ENCODE measurements at places on chromosomes 3 and 15.

DNA sequence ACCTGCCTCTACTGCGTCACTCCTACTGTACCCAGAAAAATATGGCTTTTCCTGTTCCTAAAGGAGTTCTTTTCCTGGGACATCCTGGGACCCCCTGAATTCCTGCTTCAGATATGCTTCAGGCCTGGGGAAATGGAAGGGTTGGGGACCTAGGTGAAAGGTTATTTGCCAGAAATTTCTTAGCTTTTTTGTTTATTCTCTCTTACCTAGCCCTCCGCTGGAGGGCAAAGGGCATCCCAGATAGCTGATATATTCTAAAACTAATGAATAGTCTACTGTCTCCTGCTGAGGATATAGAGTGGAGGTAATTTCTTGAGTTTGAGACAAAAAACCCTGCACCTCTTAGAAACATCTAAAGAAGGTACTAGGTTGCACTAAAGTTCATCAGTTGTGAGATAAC is 3.6 kb upstream of the ZNF148 start:
- DNase-seq = no peak

GRCh38 chr3:129016356-129016719 is 15.2 kb downstream of the EFCC1 start:
- DNase-seq = no peak

- DNase-seq = no peak
These were observed 184.9 kb upstream of the UBE3A start for GRCh38 chr15:25623708-25624107.

DNA sequence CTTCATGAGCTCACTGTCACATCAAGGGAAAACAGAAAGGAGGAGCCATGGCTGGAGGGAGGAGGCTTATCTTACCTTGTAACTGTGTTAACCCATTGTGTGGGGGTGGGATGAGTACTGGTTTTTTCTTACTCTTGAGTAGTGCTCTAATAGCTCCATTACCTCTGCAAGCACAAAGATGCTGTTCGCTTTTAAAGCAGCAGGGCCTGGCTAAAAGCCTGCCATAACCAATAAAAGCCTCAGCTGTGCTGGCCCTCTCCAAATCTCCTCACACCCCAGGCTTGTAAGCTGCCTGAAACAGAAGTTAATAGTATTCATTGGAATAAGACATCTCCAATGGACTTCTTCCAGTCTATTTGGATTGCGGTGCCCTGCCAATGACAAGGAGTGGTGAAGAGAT is 544.1 kb downstream of the TUSC7 start:
- DNase-seq = no peak

DNA sequence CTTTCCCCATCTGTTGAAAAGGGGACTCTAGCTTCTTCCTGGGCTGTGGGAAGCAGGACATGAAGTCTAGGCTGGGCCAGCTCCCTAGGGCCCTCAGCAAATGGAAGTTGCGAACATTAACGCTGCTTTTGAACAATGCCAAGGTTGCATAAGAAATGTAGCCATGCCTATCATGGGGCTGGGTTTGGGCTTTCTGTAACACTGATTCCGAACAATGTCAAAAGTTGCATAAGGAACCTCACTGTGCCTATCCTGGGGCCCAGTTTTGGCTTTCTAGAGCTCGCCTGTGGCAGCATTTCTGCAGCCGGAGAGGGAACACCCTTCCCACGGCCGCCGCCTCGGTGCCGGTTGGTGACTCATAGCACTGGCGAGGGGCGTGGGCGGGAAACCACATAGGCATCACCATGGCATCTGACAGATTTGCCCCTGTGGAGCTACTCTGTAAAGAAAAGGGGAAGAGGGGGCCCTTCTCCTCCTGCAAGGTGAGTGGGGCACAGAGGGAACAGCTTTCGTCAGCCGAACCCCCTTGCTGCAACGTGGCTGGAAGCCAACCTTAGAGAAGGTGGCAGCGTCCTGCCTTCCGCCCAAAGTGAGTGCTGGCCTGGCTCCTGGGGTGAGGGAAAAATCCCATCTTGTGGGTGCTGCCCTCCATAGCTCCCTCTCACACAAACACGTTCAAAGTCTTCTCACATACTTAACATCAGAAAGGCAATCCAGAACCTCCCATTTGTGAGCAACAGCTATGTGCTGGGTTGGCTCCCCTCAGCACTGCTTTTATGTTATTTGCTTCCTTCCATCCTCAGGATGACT is 46.6 kb upstream of the ATP2B2 start:
- DNase-seq = peak; percentile 67

DNA sequence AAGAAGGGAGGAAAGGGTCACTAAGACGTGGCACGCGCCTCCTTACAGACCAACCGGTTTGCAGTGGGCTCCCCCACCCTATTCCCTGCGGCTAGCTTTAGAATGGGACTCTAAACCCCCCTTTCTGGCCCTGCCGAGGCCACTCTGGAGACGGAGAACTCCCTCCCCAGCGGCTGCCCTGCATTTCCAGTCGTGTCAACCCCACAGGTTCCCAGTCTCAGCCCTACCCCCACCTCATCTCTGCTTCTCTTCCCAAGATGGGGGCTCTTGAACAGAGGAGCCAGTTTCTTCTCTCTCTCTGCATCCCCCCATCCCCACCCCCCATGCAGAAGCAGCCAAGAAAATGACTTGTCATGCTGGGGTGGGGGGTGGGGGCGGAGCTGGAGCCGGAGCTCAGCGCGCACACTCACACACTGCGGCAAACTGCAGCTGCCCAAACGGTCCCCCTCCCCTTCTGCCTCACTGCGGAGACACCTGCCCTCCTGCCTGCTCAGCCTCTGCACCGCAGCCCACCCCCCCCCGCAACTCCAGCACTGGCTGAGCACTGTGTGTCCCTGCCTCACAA is 871 bp downstream of the MAP1A start:
- DNase-seq = no peak

- no peak for DNase-seq
These were observed 108.8 kb downstream of the EPHB1 start for GRCh38 chr3:134903837-134904236.

DNA sequence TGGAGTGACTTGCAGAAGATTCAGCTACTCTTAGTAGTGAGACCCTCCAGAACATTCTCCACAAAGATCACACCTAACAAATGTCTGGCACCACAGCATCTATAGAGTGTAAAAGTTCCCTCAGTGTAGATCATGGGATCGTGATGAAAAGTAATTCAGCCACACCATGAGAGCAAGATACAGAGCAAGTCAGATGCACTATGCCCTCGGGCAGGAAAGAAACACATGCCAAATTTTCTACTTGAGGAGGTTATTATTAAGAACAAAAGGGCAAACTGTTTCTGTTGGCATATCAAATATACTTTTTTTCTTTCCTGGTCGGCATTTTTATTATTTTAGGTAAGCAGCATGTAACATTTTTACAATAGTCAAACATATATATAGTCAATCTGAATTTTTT is 44.8 kb upstream of the SNTN start:
- DNase-seq = no peak
